ENCODE measurements at places on chromosomes 3 and 15.

- no peak for DNase-seq
Measured at GRCh38 chr3:177169936-177170722, 27.2 kb downstream of the TBL1XR1 start.

GRCh38 chr15:58966698-58967097, 20.8 kb upstream of the RNF111 start:
- DNase-seq = no peak

GRCh38 chr3:41893977-41894376, 67.9 kb downstream of the ULK4 start:
- no peak for DNase-seq

GRCh38 chr15:35496585-35496984, 49.4 kb downstream of the DPH6 start:
- no peak for DNase-seq

DNA sequence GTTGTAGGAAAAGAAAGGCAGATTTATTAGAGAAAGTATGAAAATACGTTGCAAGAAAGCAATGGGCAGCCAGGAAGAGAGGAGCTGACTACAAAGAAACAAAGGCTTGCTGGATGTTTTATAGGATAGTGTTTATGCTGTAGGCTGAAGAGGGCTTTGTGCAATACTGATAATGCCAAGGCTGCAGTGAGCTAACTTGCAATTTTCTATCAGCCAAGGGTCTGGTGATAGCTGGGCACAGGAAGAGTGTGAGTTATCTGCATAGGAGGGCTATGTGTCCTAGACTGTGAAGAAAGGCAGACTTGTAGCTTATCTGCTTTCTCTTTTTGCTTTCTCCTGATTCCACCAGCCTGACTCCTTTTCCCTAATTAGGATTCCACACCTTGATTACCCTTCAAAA, 51.3 kb upstream of the OSBPL11 start:
- no peak for DNase-seq

- no peak for DNase-seq
Measured at GRCh38 chr3:18143258-18143780, 281.8 kb downstream of the SATB1 start.

- DNase-seq = no peak
Measured at GRCh38 chr15:40808861-40809450, 1.7 kb upstream of the DNAJC17 start.

DNA sequence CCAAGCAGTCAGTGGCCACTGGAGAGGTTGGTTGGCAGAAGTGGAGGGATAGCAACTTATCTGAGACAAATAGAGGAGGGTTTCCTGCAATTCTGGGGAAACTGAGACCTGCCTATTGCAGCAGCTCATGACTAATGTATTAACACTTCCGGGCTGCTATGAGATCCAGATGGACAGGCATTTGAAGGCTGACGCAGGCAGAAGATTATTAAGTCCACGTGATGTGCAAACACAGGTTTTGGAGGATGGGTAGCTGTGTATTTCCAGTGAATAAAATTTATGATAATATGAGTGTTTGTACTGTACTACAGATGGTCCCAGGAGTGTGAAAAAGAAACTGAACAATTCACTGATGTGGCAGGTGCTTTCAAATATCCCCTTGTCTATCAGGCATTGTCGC, 28.5 kb upstream of the CFAP161 start:
- no peak for DNase-seq

- peak; percentile 55 for DNase-seq
Measured at GRCh38 chr15:67762610-67763368, 62.5 kb upstream of the SKOR1 start.

GRCh38 chr15:89442671-89443307, 53.6 kb downstream of the RHCG start:
- peak; percentile 22 for DNase-seq

DNA sequence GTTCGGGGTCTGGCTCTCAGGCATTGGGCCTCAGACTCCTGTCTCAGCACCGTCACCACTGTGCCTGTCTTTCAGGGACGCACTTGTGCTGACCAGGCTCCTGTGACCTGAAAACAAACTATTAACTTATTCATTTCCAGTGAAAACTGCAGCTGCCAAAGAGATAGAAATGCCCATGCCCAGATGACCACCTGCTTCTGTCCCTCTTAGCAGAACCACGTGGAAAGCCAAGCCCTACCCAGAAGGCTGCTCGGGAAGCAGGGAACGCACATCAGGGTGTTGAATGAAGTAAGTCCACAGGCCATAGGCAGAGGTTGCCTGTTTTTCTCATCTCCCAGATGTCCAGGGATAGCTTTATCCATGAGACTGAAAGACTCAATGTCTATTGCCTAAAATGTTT, 219.3 kb downstream of the EBLN2 start:
- no peak for DNase-seq

DNA sequence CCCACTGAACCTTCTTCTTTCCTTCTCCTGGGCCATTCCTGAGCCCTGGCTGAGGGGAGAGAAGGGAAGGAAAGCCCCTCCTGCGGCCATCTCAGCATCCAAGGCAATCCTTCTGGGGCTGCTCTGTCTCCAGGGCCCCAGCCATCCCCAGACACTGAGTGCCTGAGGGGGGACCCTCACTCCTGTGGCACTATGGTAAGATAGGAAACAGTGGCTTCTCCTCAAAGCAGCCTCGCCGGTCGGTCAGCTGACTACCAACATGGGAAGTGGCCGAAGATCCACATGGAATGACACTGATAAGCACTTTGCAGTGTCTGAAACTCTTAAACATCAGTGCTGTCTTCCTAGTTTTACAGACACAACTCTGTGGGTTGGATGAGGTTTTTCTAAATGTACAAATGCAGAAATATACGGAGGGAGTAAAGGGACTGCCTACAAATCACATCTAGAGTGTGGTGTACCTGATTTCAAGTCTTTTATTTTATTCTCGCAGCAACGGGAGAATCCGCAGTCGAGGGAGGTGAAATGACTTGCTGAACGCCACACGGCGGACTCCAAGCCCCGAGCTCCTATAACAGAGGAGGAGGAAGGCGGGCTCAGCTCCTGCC, 973 bp upstream of the ITPKA start:
- no peak for DNase-seq

GRCh38 chr3:72401005-72401545, 447.2 kb downstream of the SHQ1 start:
- no peak for DNase-seq

- DNase-seq = no peak
Measured at GRCh38 chr3:173891272-173892100, 493.9 kb downstream of the NLGN1 start.

GRCh38 chr15:23372284-23372683, 17.7 kb downstream of the GOLGA8S start:
- no peak for DNase-seq

DNA sequence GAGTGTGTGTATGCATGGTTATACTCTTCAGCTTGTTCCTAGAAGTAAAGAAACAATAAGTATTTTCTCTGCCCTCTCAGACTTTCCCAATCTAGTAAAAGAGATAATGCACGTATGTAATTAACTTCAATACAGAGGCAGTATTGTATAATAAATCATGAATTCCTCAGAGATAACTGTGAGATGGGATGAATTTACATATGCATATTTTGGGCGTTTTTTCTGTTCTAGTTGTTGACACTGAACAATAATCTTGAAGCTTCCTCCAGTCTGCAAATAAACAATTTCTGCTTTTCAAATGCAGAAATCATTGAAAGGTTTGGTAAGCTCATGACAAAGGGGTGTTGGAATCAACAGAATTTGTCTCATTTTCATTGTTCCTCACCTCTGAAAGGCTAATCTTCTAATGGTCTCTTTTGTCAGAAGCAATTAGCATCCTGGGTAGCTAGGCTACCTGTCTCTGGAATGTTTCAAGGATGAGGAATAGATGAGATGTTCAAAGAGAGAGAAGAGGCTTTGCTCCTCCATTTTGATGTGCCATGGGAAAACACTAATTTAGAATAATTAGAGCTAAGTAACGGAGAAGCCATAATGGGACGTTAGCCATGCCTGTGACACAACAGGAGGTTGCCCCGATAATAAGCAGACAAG, 43.3 kb upstream of the SIAH2 start:
- no peak for DNase-seq

- no peak for DNase-seq
Measured at GRCh38 chr3:13079051-13079450, 5.8 kb upstream of the IQSEC1 start.

- DNase-seq = no peak
Measured at GRCh38 chr3:88412346-88412745, 262.6 kb downstream of the C3orf38 start.

DNA sequence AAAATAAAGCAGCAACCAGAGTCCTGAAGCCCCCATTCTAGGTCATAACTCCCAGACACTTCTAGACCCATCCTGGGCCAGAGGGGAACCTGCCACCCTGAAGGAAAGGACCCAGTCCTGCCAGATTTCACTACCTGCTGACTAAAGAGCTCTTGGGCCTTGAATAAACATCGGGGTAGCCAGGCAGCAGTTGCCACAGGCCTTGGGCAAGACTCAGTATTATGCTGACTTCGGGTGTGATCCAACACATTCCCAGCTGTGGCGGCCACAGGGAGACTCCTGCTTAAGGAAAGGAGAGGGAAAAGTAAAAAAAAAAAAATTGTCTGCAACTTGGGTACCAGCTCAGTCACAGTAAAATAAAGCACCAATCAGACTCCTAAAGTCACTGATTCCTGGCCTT, 23.8 kb downstream of the NEDD4 start:
- no peak for DNase-seq

- DNase-seq = peak; percentile 17
Measured at GRCh38 chr3:114706591-114707232, 412.9 kb downstream of the TIGIT start.

GRCh38 chr3:28853830-28854229, 427.0 kb upstream of the RBMS3 start:
- no peak for DNase-seq

- DNase-seq = no peak
Measured at GRCh38 chr3:159185443-159186050, 383.7 kb downstream of the MFSD1 start.

- no peak for DNase-seq
Measured at GRCh38 chr15:51982770-51983103, 11.2 kb upstream of the LEO1 start.

DNA sequence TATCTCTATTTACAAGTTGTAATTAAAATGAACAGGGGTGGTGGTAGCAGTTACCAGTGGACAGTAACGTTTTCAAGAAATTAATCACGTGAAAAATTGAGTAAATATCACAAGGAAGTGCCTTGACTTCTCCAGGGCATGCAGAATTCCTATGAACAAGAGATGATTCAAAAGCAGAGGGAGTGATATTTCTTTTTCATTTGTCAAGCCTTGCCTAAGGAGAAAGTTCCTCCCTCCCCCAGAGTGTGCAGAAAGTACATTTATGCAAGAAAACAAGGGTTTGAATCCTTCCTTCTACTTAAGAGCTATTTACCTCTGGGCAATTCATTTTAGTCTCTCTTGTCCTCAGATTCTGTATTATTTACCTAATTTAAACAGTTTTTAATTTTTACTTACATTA, 53.3 kb upstream of the ZNF385D start:
- no peak for DNase-seq

DNA sequence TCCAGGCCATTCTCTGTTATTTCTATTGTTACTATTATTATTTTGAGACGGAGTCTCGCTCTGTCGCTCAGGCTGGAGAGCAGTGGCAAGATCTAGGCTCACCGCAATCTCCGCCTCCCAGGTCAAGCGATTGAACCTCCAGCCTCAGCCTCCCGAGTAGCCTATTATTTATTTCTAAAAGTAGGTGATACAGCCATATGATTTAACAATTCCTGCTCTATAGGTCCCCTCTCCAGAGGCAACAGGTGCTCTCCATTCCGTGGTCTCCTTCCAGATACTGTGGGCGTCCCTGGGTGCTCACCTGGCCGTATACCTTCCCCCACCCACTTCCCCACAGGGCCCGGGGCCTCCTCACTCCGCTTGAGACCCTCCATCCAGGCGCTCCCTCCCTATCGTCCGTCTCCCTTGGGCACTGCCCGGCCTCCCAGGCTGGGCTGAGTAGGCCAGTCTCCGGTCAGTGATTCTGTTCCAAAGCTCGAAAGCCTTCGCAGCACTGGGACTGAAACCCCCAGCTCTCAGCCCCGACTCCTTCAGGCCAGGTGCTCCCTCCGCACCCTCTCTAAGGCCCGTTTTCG, 708 bp upstream of the PTPN23 start:
- no peak for DNase-seq

DNA sequence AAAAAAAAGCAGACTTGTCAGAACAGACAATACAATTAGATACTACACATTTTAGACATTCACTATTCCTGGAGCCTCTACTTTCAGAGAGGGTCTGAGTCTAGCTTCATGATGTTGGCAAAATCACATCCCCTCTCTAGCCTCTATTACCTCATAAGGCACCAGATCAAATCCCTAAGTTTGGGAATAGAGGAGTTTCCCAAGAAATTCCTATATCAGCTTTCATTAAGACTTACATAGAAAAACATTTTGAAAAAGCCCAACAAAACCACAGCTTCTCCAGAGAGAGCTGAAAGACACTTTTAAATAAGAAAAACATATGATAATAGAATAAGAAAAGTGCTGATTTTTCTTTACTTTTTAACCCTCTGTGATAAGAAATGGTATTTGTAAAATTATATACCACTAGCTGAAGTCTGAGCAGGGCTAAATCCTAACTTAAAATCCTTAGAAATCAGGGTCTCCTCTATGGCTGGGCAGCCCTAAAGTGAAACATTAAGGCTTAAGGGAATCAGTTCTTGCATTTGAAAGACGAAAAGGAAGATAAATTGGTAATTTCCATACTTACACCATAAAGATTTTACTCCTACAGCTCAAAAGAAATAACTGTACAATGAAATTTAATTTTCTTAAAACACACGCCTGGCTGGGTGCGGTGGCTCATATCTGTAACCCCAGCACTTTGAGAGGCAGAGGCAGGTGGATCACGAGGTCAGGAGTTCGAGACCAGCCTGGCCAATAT, 4.3 kb downstream of the TBC1D2B start:
- no peak for DNase-seq

GRCh38 chr15:96728591-96728990, 398.1 kb downstream of the NR2F2 start:
- DNase-seq = no peak

GRCh38 chr3:13863382-13863952, 16.4 kb downstream of the WNT7A start:
- DNase-seq = no peak

GRCh38 chr3:73072634-73073033, 11.2 kb downstream of the EBLN2 start:
- no peak for DNase-seq
